ENCODE measurements at places on chromosomes 13 and 19.
A peak's percentile ranks its signal among the peaks of the same experiment; 100 is the strongest.

GRCh38 chr13:113351514-113352026 is 12.4 kb downstream of the GRTP1 start:
- DNase-seq = no peak

GRCh38 chr19:812747-813218 is 9.0 kb downstream of the PLPPR3 start:
- no peak for DNase-seq

GRCh38 chr19:35038623-35039512 is 2.7 kb upstream of the HPN start:
- no peak for DNase-seq

DNA sequence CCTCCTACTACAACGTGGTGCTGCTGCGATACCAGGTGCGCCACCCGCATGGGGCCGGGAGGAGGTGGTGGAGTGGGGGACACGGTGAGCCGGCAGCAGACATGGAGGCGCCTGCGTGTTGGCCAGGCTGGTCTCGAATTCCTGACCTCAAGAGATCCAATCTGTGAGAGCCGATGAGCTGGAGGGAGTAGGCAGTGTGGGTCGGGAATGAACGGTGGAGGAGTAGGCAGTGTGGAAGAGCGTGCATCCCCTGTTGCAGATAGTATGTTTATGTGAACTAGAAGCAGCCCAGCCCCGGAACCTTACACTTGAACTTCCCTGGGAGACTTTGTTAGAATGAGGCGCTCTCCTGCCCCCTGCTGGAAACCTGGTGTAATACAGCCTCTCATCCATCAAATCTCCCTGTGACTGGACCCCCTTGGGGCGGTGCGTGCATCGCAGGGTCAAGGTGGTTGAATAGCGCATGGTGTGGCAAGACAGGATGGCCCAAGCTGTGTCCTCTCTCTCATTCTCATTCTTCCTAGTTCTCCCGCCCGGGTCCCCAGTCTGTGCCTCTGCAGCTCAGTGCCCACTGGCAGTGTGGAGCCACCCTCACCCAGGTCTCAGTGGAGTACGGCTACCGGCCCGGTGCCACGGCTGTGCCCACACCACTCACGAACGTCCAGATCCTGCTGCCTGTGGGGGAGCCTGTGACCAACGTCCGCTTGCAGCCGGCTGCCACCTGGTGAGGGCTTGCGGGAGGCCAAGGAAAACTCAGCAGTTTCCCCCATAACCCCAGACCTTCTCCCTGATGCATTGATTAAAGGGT is 10.5 kb upstream of the B3GNT3 start:
- peak; percentile 84 for DNase-seq

DNA sequence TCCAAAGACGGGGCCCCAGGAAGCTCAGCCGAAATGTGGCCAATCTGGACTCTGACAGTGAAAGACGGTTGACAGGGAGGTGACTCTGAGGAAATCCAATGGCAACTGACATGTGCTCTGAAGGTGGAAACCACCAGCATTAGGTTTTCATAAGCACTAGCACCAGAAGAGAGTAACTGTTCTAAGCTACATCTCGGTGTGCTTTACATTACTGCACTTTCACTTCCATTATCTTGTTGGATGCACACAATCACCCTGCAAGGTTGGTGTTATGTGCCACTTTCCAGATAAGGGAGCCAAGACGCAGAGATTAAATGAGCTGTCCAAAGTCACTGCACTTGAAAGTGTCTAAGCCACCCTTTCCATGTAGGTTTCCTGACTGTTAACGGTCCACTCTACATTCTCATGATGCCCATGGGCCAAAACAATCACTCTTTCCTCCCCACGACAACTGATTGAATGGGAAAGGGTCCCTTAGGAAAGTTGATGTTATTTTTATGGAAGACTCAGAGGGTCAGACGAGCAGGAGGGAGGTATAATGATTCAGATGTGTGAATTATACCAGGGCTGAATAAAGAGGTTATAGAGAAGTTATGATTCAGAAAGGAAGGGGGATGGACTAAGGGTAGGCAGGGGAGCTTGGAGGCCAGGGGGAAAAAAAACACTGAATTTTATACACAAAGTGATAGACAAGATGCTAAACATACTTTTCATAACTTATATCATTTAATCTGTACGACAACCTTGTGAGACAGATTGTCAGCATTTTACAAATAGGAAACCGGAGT is 52.8 kb downstream of the RUBCNL start:
- no peak for DNase-seq

DNA sequence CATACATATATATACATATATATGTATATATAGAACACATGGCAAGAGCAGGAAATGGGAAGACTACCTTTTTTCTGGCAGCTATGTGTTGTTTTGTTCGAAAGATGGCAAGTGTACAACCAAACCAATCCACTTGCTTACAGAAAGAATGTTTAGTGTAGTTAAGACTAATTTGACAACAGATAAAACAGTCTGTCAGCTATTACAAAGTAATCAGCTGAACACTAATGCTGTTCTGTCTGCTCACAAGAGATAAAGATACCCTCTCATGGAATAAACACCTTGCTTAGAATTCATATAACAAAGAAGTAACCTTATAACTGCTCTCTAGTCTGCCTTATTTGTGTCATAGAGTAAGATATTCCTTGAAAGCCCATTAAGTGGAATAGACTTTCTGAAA is 858 bp upstream of the KCNRG start:
- no peak for DNase-seq

- DNase-seq = no peak
Observed at GRCh38 chr13:34357435-34358232, 539.7 kb downstream of the RFC3 start.

- DNase-seq = no peak
Observed at GRCh38 chr13:73254827-73255226, 196.0 kb downstream of the KLF5 start.

GRCh38 chr13:32581177-32581786 is 5.0 kb upstream of the PDS5B start:
- peak; percentile 47 for DNase-seq

- DNase-seq = no peak
Observed at GRCh38 chr19:4719499-4719866, 4.2 kb downstream of the DPP9 start.

DNA sequence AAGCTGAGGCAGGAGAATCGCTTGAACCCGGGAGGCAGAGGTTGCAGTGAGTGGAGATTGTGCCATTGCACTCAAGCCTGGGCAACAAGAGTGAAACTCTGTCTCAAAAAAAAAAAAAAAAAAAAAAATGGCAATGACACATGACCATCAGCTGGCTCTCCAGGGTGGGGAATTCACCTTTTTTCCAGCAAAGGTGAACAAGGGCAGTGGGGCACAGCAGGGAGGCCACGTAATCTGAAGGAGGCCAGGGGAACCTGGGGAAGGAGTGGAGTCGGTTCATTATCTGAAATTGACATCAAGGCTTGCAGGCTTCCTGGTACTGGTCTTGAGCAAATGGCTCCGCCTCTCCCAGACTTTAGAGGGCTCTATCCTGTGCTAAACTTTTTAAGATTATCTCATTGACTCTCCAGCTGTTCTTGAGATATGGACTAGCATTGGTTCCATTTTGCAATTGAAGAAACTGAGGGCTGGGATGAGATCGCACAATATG is 28.1 kb downstream of the KEAP1 start:
- DNase-seq = no peak

DNA sequence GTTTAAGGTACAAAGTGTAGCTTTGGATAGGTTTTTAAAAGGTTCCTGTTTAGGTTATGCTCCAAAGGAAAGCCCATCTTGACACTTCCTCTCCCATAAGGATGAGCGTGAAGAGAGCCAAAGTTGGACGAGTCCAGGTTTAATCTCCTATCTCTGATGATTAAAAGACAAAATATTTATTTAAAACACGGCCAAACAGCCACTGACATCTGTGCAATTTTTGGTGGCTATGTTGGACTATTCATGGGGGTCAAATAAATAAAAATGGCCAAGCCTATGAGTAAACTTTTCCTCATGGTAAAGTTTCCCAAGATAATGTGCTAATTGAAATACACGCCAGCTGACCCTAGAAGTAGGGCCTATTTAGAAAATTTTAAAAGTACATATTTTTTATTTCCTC is 69.0 kb upstream of the DOCK9 start:
- DNase-seq = no peak

DNA sequence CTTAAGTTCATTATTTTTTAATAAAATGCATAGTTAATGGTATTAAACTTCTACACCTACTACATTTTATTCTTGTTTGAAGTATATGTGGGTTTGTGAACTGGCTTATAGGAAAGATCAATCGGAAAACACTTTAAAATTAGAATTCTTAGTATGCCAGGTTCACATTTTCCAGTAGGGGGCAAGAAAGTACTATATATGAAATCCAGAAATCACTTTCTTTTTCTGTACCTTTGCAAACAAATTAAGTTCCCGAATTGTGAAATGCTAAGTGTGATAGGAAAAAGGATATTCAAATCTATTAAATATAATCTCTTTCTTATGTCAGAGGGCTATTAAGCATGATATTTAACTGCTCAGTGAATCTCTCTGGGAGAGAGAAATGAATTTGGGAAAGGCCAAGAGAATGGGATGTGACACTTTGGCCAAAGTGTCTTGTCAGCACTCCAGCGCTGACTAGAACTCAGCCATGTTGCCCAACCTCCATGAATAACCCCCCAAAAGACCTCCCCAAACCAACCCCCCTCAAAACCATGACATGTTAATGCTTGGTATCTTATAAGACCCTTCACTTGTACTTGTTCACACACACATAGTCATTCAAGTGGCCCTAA is 122.6 kb upstream of the SLC10A2 start:
- peak; percentile 47 for DNase-seq

DNA sequence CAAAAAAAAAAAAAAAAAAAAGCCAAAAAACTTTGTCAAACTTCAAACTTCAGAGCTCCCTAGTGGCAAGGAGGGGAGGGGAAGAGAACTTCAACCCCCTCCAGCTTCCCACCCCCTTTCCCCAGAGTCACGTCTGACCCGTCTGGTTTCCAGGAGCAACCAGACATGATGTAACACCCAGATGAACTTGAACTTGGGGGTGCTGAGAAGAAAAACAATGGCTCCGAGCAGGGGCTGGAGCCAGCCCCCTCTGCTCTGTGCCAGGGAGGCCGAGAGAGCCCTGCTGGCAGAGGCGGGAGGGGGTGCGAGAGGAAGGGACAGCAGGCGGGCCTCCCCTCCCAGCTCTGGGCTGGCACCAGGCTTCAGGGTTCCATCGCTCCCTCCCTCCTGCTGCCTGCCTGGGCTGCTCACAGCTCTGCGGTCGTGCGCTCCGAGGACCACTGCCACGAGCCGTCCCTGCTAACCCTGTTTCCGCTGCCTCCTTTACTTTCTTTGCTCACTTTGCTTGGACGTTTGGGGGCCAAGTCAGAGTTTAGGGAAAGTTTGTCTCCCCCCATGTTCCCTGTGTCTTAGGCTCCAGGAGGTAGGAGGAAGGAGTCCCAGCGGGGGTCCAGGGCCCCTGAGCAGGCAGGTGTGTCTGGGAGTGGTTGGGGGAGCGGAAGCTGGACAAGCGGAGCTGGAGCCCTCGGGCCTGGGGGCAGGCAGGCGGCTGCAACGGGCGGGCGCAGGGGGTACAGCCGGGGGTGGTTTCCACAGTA is 11.1 kb downstream of the LYL1 start:
- peak; percentile 77 for DNase-seq

- DNase-seq = no peak
Observed at GRCh38 chr19:55270172-55270942, 9.6 kb downstream of the HSPBP1 start.

- DNase-seq = no peak
Observed at GRCh38 chr13:52034616-52035226, 10.2 kb downstream of the UTP14C start.

DNA sequence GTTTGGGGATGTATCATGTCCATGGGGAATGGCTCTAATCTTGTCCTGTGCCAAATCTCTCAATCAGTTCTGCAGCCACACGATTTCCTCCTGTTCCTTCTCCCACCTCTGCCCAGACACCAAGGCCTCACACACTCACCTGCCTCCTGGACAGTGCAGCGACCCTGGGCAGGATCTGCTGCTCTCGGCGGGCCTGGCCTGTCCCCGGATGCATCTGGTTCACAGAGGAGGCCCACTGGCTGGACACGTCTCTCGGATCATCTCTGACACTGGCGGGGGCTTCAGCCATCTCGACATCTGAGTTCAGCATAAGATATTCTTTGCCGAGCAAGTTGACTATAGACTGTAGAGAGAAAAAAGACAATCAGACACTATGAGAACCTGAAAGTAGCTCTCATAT is 5.9 kb downstream of the ZSCAN5B start:
- DNase-seq = no peak

DNA sequence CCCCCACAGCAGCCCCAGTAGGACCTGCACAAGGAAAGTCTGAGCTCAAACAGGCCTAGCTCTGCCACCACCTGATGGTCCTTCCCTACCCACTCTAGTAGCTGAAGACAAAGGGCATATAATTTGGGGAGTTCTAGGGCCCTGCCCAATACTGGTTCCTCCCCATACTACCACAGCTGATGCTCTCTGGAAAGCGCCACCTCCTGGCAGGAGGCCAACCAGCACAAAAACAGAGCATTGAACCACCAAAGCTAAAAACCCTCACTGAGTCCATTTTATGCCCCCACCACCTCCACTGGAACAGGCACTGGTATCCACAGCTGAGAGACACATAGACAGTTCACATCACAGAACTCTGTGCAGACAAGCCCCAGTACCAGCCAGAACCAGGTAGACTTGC is 1276.8 kb downstream of the OLFM4 start:
- no peak for DNase-seq

All from hepatocyte (in vitro differentiated cells).